ENCODE measurements at places on chromosomes 13 and 19. TPM values are rescaled to one million over a fixed set of nuclear protein-coding genes. Genes with fewer than 3 reads are reported as not detected.

GRCh38 chr19:56671613-56671994 is at the start of gene ZNF835:
Gene ZNF835 (minus strand): TSS chr19:56671757. CDS start chr19:56665198, 6,559 bp downstream.
- H3K36me3 ChIP-seq: no peaks in the 10 kb centered on the region
- no peak within 1 kb of the TSS for H3K27ac ChIP-seq
- H3K4me3 ChIP-seq: peak within 1 kb of the TSS; percentile 82
- peak; percentile 99 for DNase-seq
- no peaks in the 10 kb centered on the region for H3K27me3 ChIP-seq

DNA sequence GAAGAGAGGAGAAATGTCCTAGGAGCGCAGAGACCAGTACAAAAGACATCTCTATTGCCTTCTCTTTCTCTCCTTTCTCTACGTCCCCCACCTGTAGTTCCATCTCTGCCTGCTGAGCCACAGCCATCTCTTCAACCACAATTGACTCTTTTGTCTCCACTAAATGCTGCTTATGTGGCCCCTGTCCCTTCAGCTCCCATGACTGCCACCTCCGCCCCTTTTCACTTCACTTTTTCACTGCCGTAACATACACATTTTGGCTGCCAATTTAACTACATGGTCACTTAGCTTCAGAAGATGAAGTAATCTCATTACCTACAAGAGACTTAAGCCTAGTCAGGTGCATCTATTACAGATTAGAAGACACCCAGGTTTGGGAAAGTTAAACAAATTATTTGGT is 81.9 kb downstream of the MZT1 start:
- DNase-seq: no peak
- no peaks in the 10 kb centered on the region for H3K4me1 ChIP-seq
- H3K27ac ChIP-seq: no peak overlapping the region

GRCh38 chr13:60679131-60679530 is 282.1 kb downstream of the TDRD3 start:
- no peak overlapping the region for H3K4me3 ChIP-seq
- no peak for DNase-seq
- H3K27me3 ChIP-seq: no peaks in the 10 kb centered on the region
- no peaks in the 10 kb centered on the region for H3K4me1 ChIP-seq
- H3K27ac ChIP-seq: no peak overlapping the region

DNA sequence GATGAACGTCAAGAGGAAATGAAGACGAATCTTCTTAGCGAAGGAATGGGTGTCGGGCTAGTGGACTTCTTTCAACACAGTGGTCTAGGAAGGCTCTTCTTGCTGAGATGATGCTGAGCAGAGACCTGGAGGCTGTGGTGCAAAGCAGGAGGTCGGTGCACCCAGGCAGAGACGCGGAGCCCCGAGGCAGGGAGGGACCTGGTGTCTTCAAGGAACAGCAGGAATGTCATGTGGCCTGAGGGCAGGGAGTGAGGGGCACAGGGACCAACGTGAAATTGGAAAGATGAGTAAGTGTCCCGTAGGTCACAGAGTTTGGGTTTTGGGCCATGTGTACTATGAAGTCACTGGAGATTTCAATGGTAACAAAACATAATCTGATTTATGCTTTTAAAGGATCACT is 11.4 kb upstream of the CDC42EP5 start:
- H3K4me1 ChIP-seq: no peaks in the 10 kb centered on the region
- no peaks in the 10 kb centered on the region for H3K36me3 ChIP-seq
- H3K27ac ChIP-seq: no peak overlapping the region

DNA sequence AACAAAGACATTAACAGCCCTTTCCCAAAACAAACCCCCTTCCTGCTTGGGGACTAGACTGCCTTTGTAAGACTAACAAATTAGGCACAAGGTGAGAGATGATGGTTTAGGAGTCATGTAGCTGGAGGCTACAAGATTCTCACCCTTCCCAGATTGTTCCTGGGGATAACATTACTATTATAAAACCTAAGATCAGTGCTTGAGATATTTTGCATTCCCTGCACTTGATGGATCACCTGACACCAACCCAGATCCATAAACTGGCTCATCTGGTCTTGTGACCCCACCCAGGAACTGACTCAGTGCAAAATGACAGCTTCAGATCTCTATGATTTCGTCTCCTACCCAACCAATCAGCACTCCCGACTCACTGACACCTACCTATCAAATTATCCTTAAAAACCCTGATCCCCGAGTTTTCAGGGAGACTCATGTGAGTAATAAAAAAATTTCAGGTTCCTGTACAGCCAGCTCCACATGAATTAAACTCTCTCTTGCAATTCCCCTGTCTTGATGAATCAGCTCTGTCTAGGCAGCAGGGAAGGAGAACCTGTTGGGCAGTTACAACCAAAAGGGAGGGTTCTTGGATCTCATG is 2.4 kb upstream of the ZNF616 start:
- H3K4me1 ChIP-seq: peaks cover 15% of the 10 kb centered on the region
- no peak overlapping the region for H3K27ac ChIP-seq
- DNase-seq: no peak
- no peak overlapping the region for H3K4me3 ChIP-seq

DNA sequence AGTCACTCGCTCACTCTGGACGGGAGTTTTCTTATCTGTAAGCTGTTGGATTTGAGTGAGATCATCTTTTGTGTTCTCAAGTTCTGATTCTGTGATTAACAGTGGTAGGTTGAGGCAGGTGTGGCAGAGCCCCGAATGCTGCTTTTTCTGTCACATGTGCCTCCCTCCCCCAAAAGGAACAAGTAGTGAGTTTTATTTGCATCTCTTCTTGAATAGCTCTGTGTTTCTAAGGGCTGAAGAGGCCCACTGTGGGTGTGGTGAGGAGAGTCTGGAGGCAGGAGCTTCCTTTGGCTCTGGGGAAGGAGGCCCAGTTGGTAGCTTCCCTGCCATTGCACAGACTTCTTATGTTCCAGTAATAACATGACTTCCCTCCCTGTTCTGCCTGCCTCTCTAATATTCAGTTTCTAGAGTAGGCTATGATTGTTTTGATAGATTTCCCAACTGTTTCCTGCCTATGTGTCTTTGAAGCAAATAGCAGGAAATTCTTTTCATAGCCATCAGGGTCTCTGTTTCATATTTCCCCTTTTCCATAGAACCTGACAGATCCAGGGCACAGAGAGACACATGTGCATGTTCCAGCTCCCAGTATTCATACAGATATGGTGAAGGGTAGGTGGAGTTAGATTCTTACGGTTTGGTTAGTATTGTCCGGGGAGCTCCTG is 23.9 kb upstream of the CXCL17 start:
- no peaks in the 10 kb centered on the region for H3K36me3 ChIP-seq
- H3K4me3 ChIP-seq: no peak overlapping the region
- no peak for DNase-seq
- H3K27ac ChIP-seq: peak overlapping the region; percentile 58
- no peaks in the 10 kb centered on the region for H3K27me3 ChIP-seq

GRCh38 chr19:17479325-17479791 is 9.0 kb downstream of the SLC27A1 start:
- peaks cover 18% of the 10 kb centered on the region for H3K4me1 ChIP-seq
- DNase-seq: no peak
- H3K36me3 ChIP-seq: no peaks in the 10 kb centered on the region
- H3K4me3 ChIP-seq: no peak overlapping the region

- H3K4me1 ChIP-seq: no peaks in the 10 kb centered on the region
- H3K36me3 ChIP-seq: no peaks in the 10 kb centered on the region
- no peak overlapping the region for H3K27ac ChIP-seq
- H3K27me3 ChIP-seq: peaks cover 9% of the 10 kb centered on the region
- no peak overlapping the region for H3K4me3 ChIP-seq
Measured at GRCh38 chr19:5424192-5424973, 30.8 kb upstream of the ZNRF4 start.

The NLRP7 gene
- total RNA-seq: not detected

GRCh38 chr13:27810461-27810860 is 18.2 kb downstream of the GSX1 start:
- H3K4me3 ChIP-seq: no peak overlapping the region
- H3K36me3 ChIP-seq: no peaks in the 10 kb centered on the region
- no peak overlapping the region for H3K27ac ChIP-seq
- no peak for DNase-seq
- H3K27me3 ChIP-seq: peaks cover 71% of the 10 kb centered on the region

- H3K36me3 ChIP-seq: peaks cover 96% of the 10 kb centered on the region
- H3K27me3 ChIP-seq: no peaks in the 10 kb centered on the region
- no peak for DNase-seq
- peaks cover 21% of the 10 kb centered on the region for H3K4me1 ChIP-seq
Measured at GRCh38 chr19:14102102-14102696, 11.6 kb upstream of the SAMD1 start.

DNA sequence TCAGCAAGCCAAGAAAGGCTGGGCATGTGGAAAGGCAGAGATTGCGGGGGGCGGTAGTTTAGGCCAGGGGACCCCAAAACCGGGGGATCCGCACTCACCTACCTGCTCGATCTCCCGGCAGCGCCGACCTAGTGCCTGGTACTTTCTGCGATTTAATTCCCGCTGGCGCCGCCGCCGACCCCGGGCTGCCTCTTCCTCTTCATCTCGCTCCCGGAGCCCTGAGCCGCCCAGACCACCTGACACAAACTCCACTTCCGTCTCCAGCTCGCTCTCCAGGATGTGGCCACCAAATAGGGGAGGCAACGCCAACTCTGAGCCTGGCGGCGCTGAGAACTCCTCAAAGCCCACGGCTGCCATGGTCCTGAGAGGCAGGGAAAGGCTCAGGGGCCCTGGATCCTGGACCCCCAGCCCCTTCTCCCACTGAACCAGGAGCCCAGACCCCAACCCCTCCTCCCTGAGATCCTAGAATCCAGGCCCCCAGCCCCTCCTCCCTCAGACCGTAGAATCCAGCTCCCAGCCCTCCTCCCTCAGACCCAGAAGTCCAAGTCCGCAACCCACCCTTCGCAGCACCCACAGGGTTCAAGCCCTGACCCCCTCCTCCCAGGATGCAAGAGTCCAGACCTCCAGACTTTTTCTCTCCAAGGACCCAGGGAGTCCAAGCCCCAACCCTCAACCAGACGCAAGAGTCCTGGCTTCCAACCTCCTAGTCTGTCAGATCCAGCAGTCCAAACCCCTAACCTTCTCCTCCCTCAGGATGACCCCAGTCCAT is 933 bp downstream of the TFPT start:
- peak; percentile 34 for DNase-seq
- H3K4me3 ChIP-seq: peak overlapping the region; percentile 73
- H3K4me1 ChIP-seq: peaks cover 27% of the 10 kb centered on the region
- H3K36me3 ChIP-seq: peaks cover 45% of the 10 kb centered on the region

DNA sequence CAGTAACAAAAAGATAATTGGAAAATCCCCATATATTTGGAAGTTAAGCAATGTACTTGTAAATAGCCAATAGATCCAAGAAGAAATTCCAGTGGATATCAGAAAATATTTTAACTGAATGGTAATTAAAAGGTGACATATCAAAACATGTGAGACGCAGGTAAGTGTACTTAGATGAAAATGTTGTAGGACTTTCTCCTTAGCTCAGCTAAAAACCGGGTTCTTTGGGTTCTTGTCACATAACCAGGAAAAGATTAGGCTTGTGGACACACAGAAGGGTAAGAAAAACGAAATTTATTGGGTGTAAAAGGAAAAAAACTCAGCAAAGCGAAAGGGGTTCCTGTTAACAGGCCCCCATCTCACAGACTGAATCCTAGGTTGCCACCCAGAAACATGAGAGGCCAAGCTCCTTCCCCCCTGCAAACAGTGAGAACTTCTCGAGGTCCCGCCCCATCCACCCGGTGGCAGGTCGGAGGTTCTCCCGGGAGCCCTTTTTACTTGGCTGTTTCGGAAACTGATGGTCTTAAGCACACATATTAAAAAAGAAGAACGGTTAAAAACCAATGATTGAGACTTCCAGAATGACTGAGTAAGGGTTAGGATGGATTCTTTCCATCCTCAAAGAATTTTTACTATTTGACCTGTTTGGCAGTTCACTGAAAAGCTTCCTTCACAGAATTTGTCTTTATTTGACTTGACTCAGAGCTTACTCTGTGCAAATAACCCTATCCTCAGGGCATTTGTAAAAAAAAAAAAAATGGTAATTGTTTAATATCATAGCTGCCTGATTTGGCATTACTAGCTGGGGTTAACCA is 3.1 kb upstream of the CCDC70 start:
- H3K27ac ChIP-seq: no peak overlapping the region
- no peak for DNase-seq
- H3K36me3 ChIP-seq: no peaks in the 10 kb centered on the region
- no peak overlapping the region for H3K4me3 ChIP-seq
- H3K27me3 ChIP-seq: no peaks in the 10 kb centered on the region
- no peaks in the 10 kb centered on the region for H3K4me1 ChIP-seq

The NKPD1 gene
- total RNA-seq: not detected

DNA sequence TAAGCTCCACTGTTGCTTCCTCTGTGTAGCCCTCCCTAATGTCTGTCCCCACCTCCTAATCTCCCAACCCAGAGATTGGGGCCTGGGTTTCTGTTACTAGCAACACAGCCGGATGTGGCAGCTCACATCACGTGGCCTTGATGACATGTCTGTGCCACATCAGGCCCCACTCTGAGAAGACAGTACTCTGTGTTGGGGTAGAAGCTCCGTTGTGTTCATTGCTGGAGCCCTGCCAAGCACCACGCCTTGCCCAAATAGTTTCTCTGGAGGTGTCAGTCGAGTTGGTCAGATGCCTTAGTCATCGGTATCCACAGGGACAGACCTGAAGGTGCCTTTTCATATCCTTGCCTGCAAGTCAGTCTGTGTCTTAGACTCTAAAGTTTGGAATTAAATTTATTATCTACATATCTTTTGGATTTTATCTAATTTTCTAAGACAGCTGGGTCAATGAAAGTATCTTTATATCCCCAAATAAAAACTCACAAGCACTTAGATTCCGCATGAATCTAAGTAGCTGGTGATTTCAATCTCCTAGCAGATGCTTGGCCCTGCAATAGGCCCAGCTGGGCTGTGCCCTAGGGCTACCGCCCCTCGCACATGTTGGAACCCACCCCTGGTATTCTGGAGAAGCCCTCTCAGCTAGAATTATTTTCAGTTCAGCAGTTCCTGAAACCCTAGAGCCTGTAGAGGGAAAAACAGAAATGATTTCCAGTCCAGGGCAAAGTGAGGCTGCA is 204.0 kb upstream of the TSHZ3 start:
- H3K27me3 ChIP-seq: no peaks in the 10 kb centered on the region
- no peaks in the 10 kb centered on the region for H3K36me3 ChIP-seq
- H3K4me3 ChIP-seq: no peak overlapping the region
- DNase-seq: no peak

- H3K27ac ChIP-seq: no peak overlapping the region
- H3K4me1 ChIP-seq: peaks cover 27% of the 10 kb centered on the region
- H3K36me3 ChIP-seq: no peaks in the 10 kb centered on the region
- no peak overlapping the region for H3K4me3 ChIP-seq
Measured at GRCh38 chr13:114058051-114058867, 74.2 kb downstream of the RASA3 start.

DNA sequence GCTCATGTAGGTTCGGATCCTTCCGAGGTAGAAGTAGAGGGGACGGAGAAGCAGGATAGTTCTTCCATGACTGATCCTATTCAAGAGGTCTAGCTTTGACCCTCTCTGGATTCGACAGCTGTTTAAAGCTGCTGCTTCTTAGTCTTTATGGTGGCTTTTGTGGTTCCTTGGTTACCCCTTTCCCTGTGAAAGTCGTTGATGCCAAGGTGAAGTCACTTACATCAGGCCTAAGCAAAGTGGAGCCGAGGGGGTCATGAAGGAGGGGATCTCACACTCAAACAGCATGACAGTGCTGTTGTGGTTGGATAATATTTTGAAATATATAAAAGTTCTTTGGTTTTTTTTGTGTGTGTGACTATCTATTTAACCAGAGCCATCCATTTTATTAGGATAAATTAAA is 8.1 kb downstream of the CCDC70 start:
- H3K4me3 ChIP-seq: no peak overlapping the region
- H3K4me1 ChIP-seq: peaks cover 6% of the 10 kb centered on the region
- no peak overlapping the region for H3K27ac ChIP-seq
- no peaks in the 10 kb centered on the region for H3K36me3 ChIP-seq
- no peak for DNase-seq

GRCh38 chr19:18073197-18073596 is 13.5 kb downstream of the IL12RB1 start:
- H3K36me3 ChIP-seq: no peaks in the 10 kb centered on the region
- H3K27me3 ChIP-seq: no peaks in the 10 kb centered on the region
- no peak for DNase-seq
- no peak overlapping the region for H3K27ac ChIP-seq
- no peaks in the 10 kb centered on the region for H3K4me1 ChIP-seq
